ENCODE measurements at places on chromosomes 13 and 19.

DNA sequence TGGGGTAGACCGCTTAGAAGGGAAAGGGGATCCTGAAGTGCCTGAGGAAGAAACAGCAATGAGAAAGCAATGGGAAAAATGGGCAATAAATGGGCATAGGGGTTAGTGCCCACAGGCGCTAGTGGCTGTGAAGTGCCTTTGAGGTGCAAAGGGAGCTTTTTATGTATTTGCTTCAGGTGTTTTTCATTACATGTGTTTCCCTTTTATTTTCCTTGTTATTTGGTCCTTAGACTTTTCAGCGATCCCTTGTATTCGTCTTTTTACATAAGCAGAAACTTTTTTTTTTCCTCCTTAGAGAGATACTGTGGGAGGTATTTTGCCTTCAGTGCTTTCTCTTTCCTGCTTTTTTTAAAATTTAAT is 19.6 kb downstream of the NFIX start:
- no peak for DNase-seq

DNA sequence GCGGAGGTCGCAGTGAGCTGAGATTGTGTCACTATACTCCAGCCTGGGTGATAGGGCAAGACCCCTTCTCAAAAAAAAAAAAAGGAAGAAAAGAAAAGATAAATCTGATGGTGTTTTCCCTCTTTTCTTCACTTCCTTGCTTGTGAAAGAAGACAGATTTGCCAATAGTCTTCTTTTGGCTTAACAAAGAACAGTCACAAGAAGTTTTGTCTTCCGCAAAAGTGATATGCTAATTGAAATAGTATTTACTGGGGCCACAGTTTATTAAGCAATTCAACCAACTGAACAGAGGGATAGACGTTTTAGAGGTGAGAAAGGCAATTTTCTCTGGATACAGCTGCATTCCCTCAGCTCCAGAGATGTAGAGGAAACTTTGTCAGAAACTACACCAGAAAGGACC is 22.9 kb upstream of the PLAUR start:
- no peak for DNase-seq

DNA sequence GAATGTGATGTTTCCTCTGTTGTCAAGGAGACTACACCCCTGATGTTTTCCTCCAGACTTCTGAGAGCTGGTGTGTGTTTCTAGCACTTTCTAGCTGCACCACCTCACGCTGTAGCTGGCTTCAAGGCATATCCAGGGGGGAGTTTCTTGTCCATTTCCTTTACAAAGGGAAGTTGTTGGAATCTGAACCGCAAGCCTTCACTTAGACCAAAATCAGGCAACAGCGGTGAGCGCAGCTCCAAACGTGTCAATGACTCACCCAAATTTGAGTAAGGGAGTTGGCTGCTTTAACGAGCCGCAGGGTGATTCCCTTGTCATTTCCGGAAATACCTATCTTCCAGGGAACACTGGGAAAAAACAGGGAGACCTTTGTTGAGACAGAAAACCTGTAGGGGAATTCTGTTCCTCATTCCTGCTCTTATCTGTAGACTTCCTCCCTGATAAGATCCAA is 2.5 kb downstream of the LDLR start:
- peak; percentile 27 for DNase-seq

DNA sequence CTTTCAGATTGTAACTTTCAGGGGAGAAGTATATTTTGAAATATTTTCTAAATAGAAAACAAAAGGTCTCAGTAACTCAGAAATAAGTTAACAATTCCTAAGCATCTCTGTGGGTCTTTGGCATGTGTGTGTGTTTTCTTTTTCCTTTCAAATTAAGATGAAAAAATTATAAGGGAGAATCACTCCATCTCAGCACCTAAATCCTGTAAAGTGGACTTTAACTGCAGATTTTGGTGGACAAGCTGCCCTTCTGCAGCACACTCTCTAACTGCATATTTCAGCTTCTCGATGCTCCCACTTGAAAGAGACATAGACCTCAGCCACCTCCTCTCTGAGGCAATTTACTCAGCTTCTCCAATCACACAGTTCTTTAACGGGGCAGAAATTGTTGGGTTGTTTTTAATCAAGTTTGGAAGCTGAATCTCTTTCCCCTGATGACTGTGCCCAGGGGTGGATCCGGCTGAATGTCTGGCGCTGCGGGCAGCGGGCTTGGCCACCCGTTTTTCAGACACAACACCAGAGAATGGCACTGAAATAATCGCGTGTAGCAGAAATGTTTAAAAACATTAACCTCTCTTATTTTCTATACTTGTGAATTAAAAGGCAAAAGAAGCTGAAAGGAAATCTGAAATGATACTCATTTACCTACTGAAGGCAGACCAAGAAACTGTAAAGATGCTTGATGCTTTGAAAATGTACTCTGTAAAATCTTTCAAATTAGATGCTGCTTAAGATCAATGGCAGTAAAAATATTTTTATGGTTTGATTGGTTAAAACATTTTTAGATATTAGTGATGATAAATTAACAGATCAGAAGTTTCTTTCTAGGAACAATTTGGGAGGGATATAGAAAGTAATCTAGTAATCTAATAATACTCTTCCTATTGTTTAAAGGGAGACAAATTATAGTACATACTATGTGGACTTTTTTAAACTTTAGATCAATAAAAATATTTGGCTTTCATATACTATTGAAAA is 12.4 kb downstream of the ZIC2 start:
- no peak for DNase-seq

DNA sequence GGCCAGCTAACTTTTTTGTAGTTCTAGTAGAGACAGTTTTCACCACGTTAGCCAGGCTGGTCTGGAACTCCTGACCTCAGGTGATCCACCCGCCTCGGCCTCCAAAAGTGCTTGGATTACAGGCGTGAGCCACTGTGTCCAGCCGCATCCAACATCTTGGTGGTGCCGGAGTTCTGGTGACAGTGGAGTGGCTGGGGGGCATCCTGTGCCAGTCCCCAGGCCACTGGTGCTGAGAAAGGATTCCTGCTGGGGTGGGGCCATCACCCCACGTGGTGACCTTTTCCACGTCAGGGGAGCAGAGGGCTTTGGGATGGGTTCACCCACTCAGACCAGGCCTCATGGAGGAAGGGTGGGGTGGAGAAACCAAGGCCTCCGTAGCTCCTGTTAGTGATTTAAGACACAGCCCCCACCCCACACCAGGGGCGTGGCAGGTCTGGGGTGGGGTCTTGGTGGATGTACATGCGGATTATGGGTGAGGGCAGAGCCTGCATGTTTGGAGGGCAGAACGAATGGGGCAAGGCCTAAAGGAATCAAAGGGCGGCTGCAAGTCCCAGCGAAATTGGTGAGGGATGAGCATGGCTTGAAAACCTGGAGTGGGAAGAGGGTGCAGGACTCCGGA is 12.9 kb upstream of the TUBB4A start:
- no peak for DNase-seq

GRCh38 chr13:105048677-105049076 is 1486.8 kb downstream of the EFNB2 start:
- DNase-seq: no peak

GRCh38 chr13:100875392-100876043 is 200.9 kb upstream of the TMTC4 start:
- DNase-seq: no peak

DNA sequence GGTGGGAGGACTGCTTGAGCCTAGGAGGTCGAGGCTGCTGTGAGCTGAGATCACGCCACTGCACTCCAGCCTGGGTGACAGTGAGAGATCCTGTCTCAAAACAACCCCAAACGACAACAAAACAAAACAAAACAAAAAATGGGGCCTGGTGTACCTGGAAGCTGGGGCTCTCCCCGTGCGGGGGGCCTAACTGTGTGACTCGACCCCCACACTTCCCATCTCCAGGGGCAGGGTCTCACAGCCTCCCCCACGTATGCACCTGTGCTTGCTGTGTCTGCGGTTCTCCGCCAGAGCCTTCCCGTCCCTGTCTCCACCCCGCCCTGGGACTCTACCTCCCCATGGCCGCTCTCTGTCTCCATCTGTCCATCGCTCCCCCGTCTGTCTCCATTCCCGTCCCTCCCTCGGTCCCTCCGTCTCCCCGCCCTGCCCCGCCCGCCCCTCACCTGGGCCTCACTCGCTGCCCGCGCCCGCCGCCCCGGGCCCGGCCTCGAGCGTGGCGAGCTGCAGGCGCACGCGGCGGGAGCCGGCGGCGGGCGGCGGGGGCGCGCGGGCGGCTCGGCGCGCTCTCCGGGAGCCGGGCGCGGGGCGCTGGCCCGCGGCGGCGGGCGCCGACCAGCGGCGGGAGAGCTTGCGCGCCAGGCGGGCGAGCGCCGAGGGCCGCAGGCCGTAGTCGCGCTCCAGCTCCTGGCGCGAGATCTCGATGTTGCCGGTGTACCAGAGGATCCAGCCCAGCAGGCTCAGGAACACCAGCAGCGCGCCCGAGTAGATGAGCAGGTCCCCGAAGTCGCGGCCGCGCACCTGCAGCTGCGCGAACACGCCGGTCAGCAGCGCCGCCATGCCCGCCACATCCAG is 587 bp downstream of the TMEM238 start:
- DNase-seq: peak; percentile 24

DNA sequence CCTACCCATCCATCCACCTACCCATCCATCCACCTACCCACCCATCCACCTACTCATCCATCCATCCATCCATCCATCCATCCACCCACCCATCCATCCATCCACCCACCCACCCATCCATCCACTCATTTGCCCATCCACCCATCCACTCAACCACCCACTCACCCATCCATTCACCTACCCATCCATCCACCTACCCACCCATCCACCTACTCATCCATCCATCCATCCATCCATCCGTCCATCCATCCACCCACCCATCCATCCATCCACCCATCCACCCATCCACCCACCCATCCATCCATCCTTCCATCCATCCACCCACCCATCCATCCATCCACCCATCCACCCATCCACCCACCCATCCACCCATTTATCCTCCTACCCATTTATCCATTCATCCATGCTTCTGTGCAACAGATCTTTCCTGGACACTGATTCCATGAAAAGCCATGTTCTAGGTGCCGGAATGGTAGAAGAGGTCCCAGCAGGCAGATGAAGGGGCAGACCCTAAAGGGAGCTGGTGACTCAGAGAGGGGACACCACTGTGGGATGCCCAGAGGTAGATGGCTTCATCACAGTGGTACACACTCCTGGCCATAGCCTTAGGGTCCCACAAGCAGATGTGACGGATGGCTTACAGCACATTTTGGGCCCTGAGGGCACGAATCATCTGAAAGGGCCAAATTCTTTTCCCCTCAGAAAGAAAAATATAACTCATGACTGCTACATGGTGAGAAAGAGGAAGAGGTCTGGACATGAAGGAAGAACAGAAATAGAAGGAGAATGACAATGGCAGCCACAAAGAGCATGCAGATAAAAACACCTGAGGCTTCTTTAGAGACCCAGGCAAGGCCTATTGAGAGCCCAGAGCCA is 76.0 kb downstream of the KCTD15 start:
- no peak for DNase-seq

GRCh38 chr13:43880926-43881325 is 1.2 kb downstream of the LACC1 start:
- DNase-seq: no peak

DNA sequence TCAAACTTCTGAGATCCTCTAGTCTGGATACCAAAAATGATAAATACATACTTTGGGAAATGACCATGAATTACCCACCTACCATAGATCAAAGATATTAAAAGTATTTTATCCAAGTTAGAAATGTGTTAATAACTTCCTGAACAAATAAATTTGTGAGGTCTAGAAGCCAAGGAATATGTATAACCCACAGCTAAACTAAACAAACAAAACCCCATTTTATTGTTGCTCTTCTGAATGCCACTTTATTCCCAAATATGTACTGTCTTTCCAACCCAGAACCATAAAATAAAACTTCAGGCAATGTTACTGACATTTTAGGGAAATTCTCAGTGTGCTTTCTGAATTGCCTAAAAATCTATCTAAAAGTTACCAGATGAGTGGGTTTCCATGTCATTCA is 35.1 kb downstream of the UBL3 start:
- no peak for DNase-seq

DNA sequence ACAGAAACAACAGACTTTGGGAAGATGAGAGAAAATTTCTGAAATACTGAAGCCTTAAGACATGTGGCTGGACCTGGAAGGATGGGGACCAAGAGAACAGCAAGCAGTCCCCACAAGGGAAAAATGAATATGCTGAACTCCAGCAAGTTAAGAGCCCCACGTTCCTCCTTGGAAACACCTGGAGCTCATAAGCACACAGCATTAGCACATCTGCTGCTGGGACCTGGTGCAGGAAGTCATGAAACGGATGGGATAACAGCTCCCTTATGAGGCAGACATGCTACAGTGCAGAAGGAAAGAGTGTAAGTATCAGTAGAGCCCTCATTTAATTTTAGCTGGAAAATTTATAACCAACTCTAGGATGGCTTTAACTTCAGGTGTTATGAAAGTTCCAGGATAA is 67.3 kb downstream of the SLC15A1 start:
- DNase-seq: no peak

DNA sequence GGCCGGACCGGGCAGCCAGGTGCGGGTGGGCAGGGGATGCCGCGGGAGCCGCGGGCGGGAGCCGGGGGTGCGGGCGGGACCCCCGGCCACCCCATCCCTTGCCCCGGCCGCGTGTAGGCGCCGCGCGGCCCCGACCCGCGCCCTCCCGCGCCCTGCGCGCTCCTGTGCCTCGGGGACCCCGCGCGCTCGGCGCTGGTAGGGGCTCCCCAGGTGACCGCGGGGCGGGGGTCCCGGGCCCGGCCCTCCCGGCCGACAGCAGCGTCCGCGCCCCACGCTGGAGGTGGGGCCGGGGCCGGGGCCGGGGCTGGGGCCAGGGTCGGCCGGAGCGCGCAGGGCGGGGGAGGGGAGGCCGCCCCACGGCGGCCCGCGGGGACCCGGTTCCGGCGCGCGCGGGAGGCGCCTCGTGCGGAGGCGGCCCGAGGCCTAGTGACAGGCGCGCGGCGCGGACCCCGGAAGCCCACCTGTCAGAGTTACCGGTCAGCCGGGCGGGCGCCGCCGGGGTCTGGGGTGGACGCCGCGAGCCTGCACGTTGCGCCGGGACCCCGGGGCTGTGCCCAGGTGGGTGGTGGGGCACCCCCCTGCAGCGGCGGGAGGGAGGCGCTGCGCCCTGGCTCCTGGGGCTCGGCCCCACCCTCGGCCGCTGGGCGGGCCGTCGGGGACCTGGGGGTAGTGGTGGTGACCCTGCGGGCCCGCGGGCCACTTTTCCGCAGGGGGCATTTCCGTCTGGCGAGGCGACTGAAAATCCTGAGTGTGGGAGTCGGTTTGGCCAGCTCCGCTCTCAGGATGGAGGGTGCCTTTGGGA is 518 bp downstream of the TFDP1 start:
- DNase-seq: peak; percentile 24

DNA sequence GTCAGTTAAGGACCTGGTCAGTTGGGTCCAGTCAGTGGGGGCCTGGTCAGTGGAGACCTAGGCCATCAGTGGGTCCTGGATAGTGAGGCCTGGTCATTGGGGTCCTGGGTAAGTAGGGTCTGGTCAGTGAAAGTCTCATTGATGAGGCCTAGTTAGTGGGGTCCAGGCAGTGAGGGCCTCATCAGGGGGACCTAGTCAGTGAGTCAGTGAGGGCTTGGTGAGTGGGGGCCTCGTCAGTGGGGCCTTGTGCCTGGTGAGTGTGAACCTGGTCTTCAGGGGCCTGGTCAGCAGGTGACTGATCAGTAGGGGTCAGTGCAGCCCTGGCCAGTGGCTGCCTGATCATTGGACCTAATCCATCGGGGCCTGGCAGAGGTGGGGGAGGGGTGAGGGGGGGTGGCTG is 42.6 kb upstream of the TPM4 start:
- no peak for DNase-seq

All from stimulated activated CD4-positive, alpha-beta T cell treated with anti-CD3 and anti-CD28 coated beads, TNF-alpha, amount 100 ng/mL, for 4 hours (primary cell).